ENCODE measurements at places on chromosomes 13 and 19. TPM values are rescaled to one million over a fixed set of nuclear protein-coding genes. Genes with fewer than 3 reads are reported as not detected.

DNA sequence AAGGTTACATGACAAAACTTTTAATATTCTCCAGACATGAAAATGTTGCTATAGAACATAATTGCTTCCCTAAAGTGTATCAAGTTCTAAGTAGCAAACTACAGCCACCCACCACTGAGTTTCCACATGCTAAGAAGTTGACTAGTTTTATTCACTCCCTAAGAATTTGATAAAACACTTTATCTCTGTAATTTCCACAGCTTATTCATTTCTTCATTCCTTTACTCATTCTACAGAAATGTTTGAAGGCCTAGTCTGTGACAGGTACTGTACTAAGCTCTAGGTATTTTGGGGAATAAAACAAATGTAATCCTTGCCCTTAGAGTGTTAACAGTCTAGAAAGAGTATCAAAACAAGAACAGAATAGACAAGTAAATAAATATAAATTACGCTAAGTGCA is 101.8 kb upstream of the DIAPH3 start:
- no peak for DNase-seq
- H3K4me3 ChIP-seq = no peak overlapping the region
- no peaks in the 10 kb centered on the region for H3K27me3 ChIP-seq
- no peaks in the 10 kb centered on the region for H3K4me1 ChIP-seq

- DNase-seq = peak; percentile 98
- H3K27me3 ChIP-seq = no peaks in the 10 kb centered on the region
- peak overlapping the region; percentile 59 for H3K27ac ChIP-seq
- peak overlapping the region; percentile 4 for H3K4me3 ChIP-seq
- peaks cover 22% of the 10 kb centered on the region for H3K4me1 ChIP-seq
- H3K36me3 ChIP-seq = no peaks in the 10 kb centered on the region
Observed at GRCh38 chr13:101455863-101456262, 3.4 kb downstream of the ITGBL1 start.

GRCh38 chr19:38650911-38651584 is 3.6 kb downstream of the ACTN4 start:
- peak overlapping the region; percentile 88 for H3K27ac ChIP-seq
- peak; percentile 93 for DNase-seq
- no peaks in the 10 kb centered on the region for H3K27me3 ChIP-seq
- H3K4me3 ChIP-seq = no peak overlapping the region
- H3K4me1 ChIP-seq = peaks cover 36% of the 10 kb centered on the region

GRCh38 chr19:10505583-10506229 is 2.5 kb upstream of the KEAP1 start:
- H3K27me3 ChIP-seq = no peaks in the 10 kb centered on the region
- H3K36me3 ChIP-seq = no peaks in the 10 kb centered on the region
- no peak overlapping the region for H3K27ac ChIP-seq

DNA sequence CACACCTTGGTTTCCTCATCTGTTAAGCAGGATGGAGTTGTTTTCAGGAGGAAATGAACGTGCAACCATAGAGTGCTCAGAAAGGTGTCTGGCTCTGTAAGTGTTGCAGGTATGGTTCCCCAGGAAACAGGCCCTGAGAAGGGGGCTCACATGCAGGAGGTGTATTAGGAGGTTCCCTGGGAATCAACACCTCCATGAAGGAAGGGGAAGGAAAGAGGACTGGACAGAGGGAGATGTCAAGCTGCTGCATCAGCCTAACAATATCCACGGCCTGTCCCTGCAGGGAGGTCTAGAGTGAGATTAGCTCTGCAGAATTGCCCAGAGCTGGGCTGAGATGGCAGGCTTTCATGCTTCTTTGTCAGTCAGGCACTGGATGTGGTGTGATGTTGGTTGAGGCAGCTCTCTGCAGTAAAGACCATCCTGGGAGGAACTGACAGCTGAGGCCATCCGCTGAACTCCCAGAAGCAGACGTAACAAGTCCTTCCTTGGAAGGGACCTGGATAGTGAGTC is 373.3 kb downstream of the ZNF536 start:
- H3K36me3 ChIP-seq = no peaks in the 10 kb centered on the region
- no peak overlapping the region for H3K4me3 ChIP-seq
- no peak overlapping the region for H3K27ac ChIP-seq
- H3K4me1 ChIP-seq = no peaks in the 10 kb centered on the region
- no peaks in the 10 kb centered on the region for H3K27me3 ChIP-seq

ZNF541 gene
- not detected for total RNA-seq

CACNG7 gene
- total RNA-seq = 0.26 TPM

SLC39A3 gene
- total RNA-seq = 27.7 TPM

- H3K4me3 ChIP-seq = no peak overlapping the region
- H3K36me3 ChIP-seq = peaks cover 1% of the 10 kb centered on the region
- peaks cover 4% of the 10 kb centered on the region for H3K4me1 ChIP-seq
- DNase-seq = peak; percentile 79
- H3K27me3 ChIP-seq = no peaks in the 10 kb centered on the region
Observed at GRCh38 chr13:111177921-111178320, 62.8 kb downstream of the ARHGEF7 start.

CRX gene
- total RNA-seq = not detected

RUBCNL gene
- 4.1 TPM for total RNA-seq

ATG4D gene
- 14.9 TPM for total RNA-seq

CEACAM20 gene
- total RNA-seq = not detected

- H3K27ac ChIP-seq = no peak overlapping the region
- peak; percentile 92 for DNase-seq
- H3K4me1 ChIP-seq = peaks cover 18% of the 10 kb centered on the region
- no peaks in the 10 kb centered on the region for H3K36me3 ChIP-seq
Observed at GRCh38 chr13:97124915-97125809, 97.0 kb upstream of the MBNL2 start.

GRCh38 chr19:2926341-2927031 is 18.3 kb downstream of the ZNF77 start:
- no peak overlapping the region for H3K27ac ChIP-seq
- DNase-seq = no peak
- H3K36me3 ChIP-seq = no peaks in the 10 kb centered on the region
- no peaks in the 10 kb centered on the region for H3K27me3 ChIP-seq
- no peak overlapping the region for H3K4me3 ChIP-seq
- no peaks in the 10 kb centered on the region for H3K4me1 ChIP-seq

SPACA4 gene
- total RNA-seq = not detected

GPC6 gene
- total RNA-seq = 33.7 TPM

- H3K4me1 ChIP-seq = no peaks in the 10 kb centered on the region
- no peaks in the 10 kb centered on the region for H3K27me3 ChIP-seq
- no peak overlapping the region for H3K27ac ChIP-seq
- no peak for DNase-seq
Observed at GRCh38 chr13:48644951-48645350, 8.8 kb upstream of the CYSLTR2 start.

GRCh38 chr13:58085819-58086218 is 454.3 kb downstream of the PCDH17 start:
- H3K27ac ChIP-seq = no peak overlapping the region
- no peak overlapping the region for H3K4me3 ChIP-seq
- H3K27me3 ChIP-seq = no peaks in the 10 kb centered on the region
- H3K36me3 ChIP-seq = no peaks in the 10 kb centered on the region

- H3K4me1 ChIP-seq = no peaks in the 10 kb centered on the region
- peak; percentile 57 for DNase-seq
- no peaks in the 10 kb centered on the region for H3K27me3 ChIP-seq
- no peak overlapping the region for H3K4me3 ChIP-seq
- H3K36me3 ChIP-seq = no peaks in the 10 kb centered on the region
Observed at GRCh38 chr13:23289917-23290357, 109.2 kb downstream of the SGCG start.

DNA sequence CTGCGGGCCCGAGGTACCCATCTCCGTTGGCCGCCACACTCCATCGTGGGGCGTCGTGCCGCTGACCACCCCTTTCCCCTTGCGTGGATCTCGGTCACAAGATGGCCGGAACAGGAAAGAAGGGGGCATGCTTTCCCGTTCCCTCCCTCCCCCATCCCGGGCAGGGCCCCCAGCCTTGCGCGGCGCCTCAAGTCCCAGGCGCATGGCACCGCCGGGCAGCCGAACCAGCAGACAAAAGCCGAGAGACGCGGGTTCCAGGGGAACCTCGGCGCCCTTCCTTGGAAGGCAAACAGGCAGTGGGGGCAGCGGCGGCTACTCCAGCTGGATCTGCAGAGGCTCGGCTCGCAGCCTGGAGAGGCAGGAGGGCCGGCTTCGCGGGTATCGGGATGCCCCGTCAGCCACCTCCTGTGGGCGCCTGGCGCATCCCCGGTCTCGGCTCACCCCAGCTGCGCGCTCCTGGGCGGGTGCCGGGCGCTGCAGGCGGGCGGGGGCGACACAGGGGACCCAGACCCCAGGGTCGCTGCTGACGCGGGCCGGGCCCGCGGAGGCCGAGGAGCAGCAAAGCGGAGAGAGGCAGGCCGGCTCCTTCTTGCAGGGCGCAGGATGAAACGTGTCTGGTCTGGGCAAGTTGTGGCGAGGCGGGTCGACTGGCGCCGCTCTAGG is 439 bp downstream of the DZIP1 start:
- no peaks in the 10 kb centered on the region for H3K27me3 ChIP-seq
- peak; percentile 56 for DNase-seq
- peaks cover 3% of the 10 kb centered on the region for H3K4me1 ChIP-seq
- peak overlapping the region; percentile 79 for H3K27ac ChIP-seq
- peaks cover 6% of the 10 kb centered on the region for H3K36me3 ChIP-seq
- H3K4me3 ChIP-seq = peak overlapping the region; percentile 81

- no peak for DNase-seq
- no peaks in the 10 kb centered on the region for H3K4me1 ChIP-seq
- no peak overlapping the region for H3K4me3 ChIP-seq
- H3K36me3 ChIP-seq = no peaks in the 10 kb centered on the region
- no peak overlapping the region for H3K27ac ChIP-seq
Observed at GRCh38 chr13:111876506-111876905, 190.4 kb upstream of the SOX1 start.

- H3K4me3 ChIP-seq = no peak overlapping the region
- H3K4me1 ChIP-seq = no peaks in the 10 kb centered on the region
- H3K36me3 ChIP-seq = no peaks in the 10 kb centered on the region
- DNase-seq = no peak
- no peak overlapping the region for H3K27ac ChIP-seq
Observed at GRCh38 chr13:49633710-49634109, 5.4 kb downstream of the ARL11 start.
